ENCODE measurements at places on chromosomes 7 and 10.
A peak's percentile ranks its signal among the peaks of the same experiment; 100 is the strongest.

DNA sequence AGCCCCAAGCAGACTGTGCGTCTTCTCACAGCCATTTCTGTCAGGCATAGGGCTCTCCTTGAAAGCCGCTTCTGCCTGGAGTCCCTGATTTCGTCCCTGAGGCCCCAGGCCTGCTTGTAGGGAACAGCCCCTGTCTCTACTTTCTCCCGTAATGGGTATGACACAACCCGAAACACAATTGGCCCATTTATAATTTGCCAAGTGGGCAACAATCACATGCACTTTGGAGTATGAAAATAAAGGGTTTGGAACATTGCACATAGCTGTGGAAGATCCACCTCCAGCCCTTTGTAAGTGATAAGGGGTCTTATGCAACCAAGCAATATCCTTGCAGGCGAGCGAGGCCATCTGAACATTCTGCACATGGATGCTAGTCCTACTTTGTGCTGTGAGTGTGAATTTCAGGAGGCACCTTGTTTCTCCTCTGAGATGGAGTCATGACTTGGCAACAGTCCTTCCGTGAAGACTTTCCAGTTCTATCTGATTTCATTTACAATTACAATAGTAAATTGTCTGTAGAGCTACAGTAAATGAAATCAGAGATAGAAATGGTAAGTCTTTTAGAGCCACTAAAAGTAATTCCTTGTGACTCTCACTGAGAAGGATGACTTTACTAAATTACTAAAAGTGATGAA, 141.5 kb downstream of the CUBN start:
- no peak for DNase-seq

GRCh38 chr10:72323108-72323749, 31.5 kb downstream of the DNAJB12 start:
- no peak for DNase-seq

GRCh38 chr7:134781171-134781570, 1.7 kb downstream of the CALD1 start:
- no peak for DNase-seq

DNA sequence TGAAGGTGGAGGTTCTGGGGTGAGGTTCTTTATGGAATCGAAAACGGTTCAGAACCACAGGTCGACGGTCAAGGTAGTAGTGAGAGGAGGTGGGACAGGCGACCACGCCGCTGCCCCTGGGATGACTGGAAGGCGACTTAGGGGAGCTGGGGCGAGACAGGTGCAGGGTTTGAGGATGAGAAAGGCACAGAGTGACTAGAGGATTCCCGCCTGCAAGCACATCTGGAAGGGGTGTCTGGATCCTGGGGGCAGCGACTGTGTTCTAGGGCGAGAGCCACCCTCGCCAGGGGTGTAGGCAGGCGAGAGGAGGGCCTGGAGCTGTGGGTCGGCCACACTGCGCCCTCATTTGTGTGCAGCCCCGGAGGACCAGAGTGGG, 468 bp upstream of the IRF5 start:
- DNase-seq: no peak

GRCh38 chr10:120987359-120987758, 136.2 kb downstream of the WDR11 start:
- peak; percentile 27 for DNase-seq

DNA sequence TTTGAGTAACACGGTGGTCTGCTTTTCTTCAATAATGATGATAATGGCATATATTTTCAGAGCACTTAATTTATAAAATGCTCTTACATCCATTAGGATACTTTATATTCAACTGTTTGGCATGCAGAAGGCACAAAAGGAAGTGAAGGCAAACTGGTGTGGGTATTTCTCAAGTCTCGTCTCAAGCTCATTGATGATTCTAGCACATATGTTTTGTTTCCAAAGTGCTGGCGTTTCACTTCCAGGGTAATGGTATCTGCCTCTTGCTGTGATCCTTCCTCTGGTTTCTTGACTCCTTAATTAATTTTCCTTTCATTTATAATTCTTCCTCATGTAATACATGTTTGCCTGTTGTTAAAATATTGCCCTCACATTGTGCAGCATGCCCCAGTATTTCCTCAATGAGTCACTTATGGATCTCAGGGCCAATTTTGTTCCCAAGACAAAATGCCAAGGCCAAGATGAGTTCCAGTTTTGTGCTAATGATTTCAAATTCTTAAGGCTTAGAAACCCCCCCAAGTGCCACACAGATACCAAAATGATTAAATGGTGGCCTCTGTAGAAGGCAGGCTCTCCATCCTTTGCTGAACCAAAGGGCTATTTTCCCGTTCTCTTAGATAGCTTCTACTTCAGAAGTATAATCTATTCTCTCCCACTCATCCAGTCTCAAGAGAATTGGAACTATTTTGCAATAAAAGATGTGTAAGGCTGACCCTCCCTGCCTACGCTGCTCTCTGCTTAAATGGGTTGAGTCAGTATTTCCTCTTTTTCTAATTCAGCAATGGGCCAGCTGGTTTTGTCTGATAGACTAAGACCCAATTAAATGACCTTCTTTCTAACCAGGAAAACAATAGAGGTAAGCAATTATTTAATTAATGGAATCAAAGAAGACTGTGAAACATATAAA, 171.2 kb downstream of the ZNF365 start:
- peak; percentile 50 for DNase-seq
